Naive thymus-derived CD8-positive, alpha-beta T cell (primary cell): ENCODE measurements at places on chromosomes 7 and 10.

DNA sequence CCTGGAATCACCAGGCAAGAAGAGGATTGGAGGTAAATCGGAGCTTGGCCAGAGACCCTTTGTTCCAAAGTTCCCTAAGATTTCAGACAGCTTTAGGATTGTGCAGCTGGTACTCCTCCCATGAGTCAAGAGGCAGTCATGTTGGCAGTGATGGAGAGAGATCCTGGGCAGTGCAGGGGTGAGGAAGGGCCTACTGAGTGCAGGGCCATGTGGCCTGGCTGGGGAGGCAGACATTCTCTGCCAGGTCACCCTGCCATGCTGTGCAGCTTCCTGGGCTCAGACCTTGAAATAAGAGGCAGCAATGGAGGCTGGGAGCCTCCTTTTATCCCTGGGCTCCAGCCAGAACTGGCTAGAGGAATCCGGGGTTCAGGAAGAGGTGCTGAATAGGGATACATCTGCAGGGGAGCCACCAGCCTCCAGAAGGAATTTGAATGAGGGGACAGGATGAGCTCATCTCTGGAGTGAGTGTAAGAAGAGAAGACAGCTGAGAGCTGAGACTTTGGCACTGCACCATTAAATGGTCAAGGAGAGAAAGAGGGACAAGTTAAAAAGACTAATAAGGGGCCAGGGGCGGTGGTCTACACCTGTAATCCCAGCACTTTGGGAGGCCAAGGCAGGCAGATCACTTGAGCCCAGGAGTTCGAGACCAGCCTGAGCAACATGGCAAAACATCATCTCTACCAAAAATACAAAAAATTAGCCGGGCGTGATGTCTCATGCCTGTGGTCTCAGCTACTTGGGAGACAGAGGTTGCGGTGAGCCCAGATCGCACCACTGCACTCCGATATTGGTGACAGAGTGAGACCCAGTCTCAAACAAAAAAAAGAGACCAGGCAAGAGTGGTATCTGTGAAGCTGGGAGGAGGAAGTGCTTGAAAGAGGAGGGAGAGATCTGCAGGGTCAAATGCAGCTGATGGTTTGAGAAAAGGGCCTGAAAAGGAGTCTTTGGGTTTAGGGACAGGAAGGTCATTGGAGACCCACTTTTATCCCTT lies 12.0 kb downstream of the SFTPD start:
- no peak for DNase-seq

DNA sequence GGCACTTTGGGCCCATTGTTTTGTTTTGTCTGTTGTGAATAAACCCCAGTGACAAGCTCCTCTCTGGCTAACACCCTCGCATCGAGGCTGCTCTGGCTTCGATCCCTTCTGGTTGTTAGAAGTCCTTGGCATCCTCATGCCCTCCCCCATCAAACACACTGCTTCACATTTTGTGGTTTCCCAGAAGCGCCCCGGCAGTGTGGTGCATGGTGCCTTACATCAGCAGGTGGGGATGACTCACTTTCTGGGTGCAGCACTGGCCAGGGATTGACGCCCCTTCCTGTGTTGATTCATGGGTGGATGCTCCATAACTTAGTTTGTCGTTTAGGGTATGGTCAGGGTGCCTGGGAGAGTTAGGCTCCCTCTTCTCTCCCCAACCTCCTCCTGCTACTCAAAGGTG lies 51.4 kb downstream of the PLPP4 start:
- DNase-seq = no peak

DNA sequence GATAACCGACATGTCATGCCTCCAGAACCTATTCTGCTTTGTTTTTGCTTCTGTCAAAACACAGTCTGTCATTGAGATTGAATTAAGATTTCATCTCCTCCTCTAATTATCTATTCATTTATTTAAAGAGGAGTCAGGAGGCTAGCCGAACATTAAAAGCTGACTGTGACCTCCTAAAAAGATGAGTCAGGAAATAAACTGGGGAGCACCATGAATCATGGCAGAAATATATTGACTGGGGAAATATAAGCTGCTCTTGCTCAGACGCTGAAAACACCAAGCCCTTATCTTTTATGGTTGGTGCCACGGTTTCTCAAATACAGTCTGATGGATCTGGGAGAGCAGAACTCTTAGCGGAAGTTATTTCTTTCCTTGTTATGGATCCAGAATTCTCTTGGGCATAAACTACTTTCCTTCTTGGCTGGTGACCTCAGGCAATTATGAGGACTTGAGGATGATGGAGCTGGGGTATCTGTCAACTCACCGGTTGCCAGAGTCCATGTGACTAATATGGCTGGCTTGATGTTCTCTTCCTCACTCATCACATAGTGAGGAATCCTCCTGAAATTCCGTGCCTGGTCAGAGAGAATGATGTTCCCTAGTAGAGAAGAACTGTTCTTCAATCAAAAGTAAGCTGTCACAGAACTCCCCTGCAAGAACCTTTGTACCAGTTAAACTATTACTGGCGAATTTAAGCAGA lies 307.6 kb upstream of the PHYHIPL start:
- no peak for DNase-seq

- no peak for DNase-seq
Measured at GRCh38 chr10:79209340-79209739, 137.9 kb upstream of the PPIF start.

GRCh38 chr7:101138213-101138870 lies 11.4 kb downstream of the SERPINE1 start:
- no peak for DNase-seq

DNA sequence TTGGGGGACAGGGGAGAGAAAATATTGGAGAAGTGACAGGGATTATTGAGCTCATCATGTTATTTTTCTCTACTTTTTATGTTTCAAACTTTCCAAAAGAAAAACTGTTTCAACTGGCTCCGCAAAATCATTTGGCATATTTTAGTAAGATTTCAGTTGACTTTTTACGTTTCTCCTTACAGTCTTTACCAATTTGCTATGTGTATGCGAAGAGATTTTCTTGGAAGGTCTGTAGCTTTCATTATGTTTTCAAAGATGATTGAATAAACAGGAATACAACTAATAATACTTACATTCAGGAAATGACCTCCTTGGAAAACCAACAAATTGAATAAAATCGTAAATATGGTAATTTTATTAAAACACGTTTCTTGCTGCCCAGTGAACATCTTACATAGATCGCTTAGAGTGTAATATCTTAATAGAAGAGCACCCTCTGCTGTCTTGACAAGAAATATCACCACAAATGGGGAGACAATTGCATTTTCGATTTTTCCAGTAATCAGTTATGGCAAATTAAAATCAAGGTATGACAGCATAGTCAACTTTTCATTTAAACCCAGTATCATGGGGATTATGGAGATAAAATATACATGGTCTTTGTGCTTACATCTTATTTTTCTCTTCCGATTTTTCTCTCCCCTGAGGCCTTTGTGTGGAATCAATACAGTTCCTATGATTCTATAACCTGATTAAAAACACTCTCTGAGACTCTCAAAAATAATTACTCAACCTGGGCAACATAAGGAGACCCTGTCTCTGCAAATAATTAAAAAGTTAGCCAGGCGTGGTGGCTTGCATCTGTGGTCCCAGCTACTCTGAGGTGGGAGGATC lies 43.1 kb downstream of the MBL2 start:
- no peak for DNase-seq

GRCh38 chr7:24595671-24596418 lies 22.6 kb downstream of the PALS2 start:
- no peak for DNase-seq

DNA sequence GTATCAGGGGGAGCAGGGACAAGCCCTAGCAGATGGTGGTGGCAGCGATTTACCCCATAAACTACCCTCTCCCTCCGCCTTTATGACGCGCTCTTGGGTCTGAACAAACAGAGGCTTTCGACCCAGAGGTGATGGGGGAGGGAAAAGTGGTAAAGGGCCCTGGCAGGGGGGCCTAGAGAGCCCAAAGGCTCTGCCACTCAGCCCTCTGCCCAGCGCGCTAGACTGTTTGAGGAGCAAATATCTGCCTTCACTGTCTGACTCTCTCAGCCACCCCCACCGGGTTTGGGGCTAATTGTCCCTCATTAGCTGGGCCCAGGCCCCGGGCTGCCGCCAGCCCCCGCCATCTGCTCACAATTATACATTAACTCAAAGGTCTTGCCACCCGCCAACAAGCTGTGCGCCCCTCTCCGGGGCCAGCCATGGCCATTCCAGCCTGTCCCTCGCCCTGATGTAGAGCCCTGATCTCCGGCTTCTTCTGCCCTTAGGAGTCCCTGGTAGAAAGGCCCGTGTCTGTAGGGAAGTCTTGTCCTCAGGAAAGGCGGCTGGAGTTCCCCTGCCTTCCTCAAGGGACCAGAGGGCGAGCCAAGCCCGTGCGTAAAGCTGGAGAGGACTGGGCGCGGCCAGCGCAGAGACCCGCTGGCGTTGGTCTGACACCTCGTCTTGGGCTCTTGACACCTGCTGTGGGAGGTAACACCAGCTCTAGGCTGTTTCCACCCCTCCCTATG lies 1.9 kb upstream of the PAX4 start:
- DNase-seq = no peak

GRCh38 chr10:103816431-103816830 lies 38.9 kb downstream of the SH3PXD2A start:
- DNase-seq = no peak

GRCh38 chr10:101602761-101603398 lies 14.8 kb downstream of the DPCD start:
- DNase-seq = peak; percentile 40

DNA sequence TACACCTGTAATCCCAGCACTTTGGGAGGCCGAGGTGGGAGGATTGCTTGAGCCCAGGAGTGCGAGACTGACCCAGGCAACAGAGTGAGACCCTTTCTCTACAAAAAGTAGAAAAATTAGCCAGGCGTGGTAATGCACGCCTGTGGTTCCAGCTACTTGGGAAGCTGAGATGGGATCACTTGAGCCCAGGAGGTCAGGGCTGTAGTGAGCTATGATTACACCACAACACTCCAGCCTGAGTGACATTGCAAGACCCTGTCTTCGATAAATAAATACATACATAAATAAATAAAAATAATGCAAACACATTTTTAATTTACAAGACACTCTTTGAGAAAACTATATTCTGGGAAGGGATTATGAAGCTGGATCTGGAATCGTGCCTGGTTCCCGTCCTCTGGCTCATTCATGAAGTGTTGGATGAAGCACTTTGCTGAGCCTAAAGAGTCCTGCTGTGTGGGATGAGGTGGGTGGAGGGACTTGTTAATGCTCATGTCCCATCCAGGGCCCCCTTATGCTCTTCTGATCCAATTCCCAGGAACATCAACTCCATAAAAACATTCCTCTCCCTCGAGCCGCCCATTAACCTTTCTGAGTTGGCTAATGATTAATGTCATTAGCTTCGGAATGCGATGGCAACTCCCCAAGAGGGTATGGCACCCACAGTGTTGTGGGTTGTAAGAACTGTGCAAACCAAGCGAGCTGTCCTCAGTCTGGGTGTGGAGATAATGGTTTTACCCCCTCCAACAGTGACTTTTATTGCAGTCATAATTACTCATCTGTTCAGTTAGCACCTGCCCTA lies 236.3 kb downstream of the BAMBI start:
- DNase-seq = no peak

GRCh38 chr7:139646566-139646965 lies 123.1 kb downstream of the CLEC2L start:
- no peak for DNase-seq

GRCh38 chr7:8068892-8069686 lies 100.5 kb downstream of the GLCCI1 start:
- no peak for DNase-seq

DNA sequence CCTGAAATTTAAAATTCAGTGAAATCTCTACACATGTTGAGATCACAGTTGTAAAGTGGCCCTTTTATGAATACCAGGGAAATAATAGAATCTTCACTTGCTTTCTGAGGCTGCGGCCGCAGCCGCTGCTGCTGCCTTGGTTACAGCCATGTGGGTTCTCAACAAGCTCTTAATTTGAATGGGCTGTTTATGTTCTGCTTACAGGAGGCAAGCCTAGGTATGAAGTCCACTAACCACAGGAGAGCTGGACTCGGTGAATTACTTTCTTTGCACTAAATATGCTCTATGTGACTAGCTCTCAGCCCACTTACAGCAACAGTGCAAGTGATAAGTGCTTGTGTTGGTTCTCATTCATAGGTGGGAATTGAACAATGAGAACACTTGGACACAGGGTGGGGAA lies 410.8 kb downstream of the SFMBT2 start:
- DNase-seq = no peak

- DNase-seq = no peak
Measured at GRCh38 chr10:98924526-98924925, 311.1 kb downstream of the HPSE2 start.

DNA sequence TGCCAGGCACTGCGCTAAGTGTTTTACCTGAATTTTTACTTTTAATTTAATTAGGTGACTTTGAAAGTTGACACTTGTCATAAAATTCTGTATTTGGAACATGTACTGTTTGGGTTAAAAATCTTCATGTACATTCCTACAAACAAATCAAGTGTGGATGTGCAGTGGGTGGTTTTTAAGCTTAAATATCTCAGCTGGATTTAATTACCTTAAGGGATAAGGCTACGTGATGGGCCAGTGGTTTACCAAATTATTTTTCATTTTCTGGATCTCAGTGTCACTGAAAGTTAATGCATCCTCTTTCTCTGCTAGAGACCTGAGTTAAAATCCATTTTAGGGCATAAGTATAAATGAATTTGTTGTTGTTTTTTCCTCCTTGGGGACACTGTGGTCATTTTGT lies 51.1 kb downstream of the EXOC4 start:
- no peak for DNase-seq

GRCh38 chr10:20166096-20166675 lies 350.0 kb downstream of the PLXDC2 start:
- no peak for DNase-seq

- DNase-seq = no peak
Measured at GRCh38 chr7:86629-87028, 105.7 kb upstream of the FAM20C start.

GRCh38 chr10:102395400-102396316 lies at the start of gene NFKB2:
NFKB2 (plus strand) TSS chr10:102395705; CDS start chr10:102395960, 255 bp downstream.
- DNase-seq = peak; percentile 95

DNA sequence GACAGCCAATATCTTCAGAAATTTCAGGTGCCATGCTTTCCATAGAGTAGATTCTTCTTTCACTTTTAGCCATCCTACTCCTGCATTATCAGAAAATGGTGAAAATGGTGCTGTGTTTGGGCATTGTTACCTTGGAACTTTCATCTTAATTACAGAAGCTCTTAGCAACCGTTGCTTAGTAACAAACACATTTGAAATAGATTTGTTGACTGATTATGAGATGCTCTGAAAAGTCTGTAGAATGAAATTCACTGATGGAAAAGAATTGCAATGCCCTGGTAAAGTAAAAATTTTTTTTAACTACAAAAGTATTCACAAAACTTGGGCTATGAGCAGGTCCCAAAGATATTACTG lies 249.3 kb upstream of the NEBL start:
- no peak for DNase-seq
